ENCODE measurements at places on chromosomes 1 and 21.

DNA sequence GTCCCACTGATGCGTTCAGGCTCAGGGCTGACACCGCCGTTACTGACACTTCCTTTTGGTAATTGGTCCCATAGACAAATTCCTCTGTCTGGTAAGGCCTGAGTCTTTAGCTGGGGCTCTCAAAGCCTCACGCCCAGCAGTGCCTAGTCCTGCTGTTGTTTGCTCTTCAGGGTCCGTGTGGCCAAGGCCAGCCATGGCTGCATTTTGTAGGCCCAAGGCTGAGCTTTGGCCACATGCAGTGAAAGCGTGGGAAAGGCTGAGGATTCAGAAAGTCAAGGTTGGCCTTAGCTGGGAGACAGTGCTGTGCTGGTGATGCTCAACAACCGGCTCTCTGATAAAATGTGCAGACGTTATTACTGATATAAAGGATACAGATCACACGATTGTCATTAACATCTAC lies 63.5 kb upstream of the C1orf174 start:
- H3K36me3 ChIP-seq = no peaks in the 10 kb centered on the region
- H3K27ac ChIP-seq = no peak overlapping the region
- no peak for DNase-seq
- no peak overlapping the region for H3K4me3 ChIP-seq

GRCh38 chr1:111463029-111463683 lies 10.6 kb upstream of the C1orf162 start:
- peaks cover 3% of the 10 kb centered on the region for H3K4me1 ChIP-seq
- no peak overlapping the region for H3K27ac ChIP-seq
- DNase-seq = no peak
- H3K36me3 ChIP-seq = peaks cover 39% of the 10 kb centered on the region

DNA sequence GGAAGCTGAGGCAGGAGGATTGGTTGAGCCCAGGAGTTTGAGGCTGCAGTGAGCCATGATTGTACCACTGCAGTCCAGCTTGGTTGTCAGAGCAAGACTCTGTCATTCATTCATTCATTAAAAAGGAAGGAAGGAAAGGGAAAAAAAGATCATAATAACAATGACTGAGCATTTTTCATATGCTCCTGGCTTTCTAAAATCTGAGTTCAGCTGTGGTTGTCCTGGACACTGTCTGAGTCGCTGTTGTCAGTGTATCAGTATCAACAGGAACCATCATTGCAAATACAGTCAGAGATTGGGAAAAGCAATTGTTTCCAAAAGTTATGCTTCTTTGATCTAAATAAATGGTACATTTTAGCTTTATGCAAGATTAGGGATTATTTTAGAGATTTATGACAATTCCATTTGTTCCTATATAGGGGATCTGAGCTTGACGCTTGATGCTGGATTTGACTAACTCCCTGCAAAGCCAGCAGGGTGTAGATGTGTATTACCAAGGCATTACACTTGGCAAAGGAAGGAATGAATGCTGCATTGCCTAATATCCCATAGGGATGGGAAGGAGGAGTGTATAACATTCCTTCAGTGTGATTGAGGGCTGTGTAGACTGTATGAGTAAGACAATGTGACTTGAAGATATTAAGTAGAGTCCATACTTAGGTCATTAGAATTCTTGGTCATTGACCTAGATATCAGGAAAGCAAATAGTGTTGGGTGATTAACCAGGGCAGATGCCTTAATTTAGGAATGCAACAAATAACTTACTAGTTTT lies 100.2 kb downstream of the DISP1 start:
- H3K4me1 ChIP-seq = no peaks in the 10 kb centered on the region
- peaks cover 6% of the 10 kb centered on the region for H3K36me3 ChIP-seq
- H3K4me3 ChIP-seq = no peak overlapping the region
- H3K27ac ChIP-seq = no peak overlapping the region
- H3K27me3 ChIP-seq = no peaks in the 10 kb centered on the region

- no peak overlapping the region for H3K4me3 ChIP-seq
- no peaks in the 10 kb centered on the region for H3K36me3 ChIP-seq
- H3K27me3 ChIP-seq = no peaks in the 10 kb centered on the region
- no peak overlapping the region for H3K27ac ChIP-seq
- DNase-seq = no peak
These were observed 328.0 kb downstream of the TGFB2 start for GRCh38 chr1:218673170-218673569.
